ENCODE measurements at places on chromosomes 1 and 21.

- DNase-seq, result no peak
Measured at GRCh38 chr1:246324711-246325110, 182.4 kb downstream of the SMYD3 start.

- no peak for DNase-seq
Measured at GRCh38 chr1:56934430-56935060, 31.3 kb downstream of the C8B start.

DNA sequence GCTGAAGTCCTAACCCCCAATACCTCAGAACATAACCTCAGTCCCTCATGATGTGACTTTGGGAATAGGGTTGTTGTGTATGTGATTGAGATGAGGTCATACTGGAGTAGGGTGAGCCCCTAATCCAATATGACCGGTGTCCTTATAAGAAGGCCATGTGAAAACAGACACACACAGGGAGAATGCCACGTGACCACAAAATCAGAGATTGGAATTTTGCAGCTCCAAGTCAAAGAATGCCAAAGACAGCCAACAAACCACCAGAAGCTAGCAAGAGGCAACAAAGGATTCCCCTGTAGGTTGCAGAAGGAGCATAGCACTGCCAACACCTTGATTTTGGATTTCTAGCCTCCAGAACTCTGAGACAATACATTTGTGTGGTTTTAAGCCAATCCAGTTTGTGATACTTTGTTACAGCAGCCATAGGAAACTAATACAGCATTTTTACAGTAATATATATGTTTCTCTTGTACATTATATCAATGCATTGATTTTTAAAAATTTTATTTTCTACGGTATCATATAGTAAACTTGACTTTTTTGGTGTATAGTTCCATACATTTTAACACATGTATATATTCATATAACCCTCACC, 5.4 kb downstream of the ZSWIM5 start:
- DNase-seq, result no peak

DNA sequence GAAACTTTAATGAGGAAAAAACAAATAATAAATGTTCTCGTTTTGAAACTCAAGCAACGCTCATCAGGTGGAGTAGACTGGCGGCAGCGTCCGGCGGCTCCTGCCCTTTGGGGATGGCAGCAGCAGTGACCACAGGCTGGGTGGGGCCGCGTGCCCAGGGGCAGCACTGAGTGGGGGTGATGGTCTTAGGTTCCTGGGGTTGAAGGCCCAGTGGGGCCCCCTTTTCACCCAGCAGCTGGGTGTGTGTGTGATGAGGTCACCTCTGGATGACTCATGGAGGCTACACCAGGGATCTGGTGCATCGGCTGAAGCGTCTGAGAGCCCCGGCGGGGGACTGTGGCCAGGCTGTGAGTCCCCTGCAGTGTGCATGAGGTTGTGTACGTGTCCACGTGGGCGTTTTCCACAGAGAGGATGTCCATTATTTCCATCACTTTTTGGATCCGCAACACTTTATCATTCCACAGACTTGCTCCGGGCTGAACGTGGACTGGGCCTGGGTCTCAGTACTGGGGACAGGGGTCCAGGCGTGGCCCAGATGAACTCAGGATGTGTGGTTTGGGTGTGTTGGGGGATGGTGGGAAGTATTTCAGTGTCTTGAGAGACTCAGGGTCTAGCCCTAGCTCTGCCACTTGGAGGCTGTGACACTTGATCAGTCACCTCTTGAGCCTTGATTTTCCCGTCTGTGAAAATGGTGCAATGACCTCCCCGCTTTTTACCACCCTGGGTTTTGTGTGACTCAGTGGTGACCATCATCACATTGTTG, 25.6 kb downstream of the LDLRAP1 start:
- DNase-seq, result no peak

DNA sequence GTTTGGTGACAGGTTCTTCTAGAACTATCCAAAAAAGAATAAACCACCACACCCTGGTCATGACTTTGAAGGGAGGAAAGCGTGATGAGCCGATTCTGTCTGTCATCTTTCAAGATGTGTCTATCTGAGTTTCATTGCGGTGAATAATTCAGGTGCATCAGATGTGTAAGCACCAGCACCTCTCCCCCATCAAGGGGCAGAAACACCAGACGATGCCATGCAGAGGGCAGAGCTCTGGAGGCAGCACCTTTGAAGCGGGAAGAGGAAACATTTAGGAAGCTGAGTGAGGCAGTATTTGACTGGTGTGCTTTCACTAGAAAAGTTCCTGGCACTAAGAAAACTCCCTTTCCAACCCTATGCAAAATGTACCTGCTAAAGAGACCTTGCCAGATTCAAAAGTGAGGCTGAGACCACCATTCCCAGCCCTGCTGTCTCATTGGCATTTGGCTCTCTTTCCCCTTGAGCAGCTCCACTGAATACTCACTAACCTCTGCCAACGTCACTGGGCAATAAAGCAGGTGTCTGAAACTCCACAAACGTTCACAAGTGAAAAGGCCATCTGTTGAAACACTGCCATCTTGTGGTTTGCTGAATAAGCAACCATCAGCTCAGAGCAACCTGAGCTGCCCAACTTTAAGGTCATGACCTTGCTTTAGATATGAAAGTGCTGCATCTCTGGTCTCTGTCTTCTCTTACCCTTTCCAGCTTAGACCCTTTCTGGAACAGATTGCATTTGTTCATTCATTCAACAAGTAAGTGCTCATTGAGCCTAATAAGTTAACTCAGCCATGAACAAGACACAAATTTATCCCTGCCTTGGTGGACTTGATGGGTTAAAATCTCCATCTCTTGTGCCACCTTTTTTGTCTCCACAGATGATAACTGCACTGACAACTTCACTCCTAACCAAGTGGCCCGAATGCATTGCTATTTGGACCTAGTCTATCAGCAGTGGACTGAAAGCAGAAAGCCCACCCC, 228.6 kb downstream of the PAPPA2 start:
- DNase-seq, result no peak

GRCh38 chr21:45853703-45854342, 127.7 kb upstream of the COL6A1 start:
- DNase-seq, result no peak

DNA sequence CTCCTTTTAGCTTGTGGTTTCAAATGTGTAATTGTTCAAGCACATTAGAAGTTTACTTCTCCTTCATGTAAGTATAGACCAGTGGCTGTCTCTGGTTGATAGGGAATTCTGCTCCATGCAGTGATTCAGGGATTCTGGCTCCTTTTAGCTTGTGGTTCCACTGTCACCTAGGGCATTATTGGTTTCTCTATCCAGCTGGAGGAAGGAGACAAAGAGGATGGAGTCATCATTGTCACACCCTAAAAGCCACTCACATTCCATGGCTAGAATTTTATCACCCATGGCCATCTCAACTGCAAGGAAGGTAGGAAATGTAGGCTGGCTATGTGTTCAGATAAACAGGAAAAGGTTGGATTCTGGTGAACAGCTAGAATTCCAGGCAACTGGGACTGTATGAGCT, 131.2 kb downstream of the URB2 start:
- no peak for DNase-seq
